ENCODE measurements at places on chromosomes 2 and 18.

GRCh38 chr2:136765256-136766072, at the start of gene THSD7B:
Gene THSD7B, plus strand, starts transcription at chr2:136765545. Its CDS starts 116,634 bp downstream, at chr2:136882179.
- no peak for DNase-seq

DNA sequence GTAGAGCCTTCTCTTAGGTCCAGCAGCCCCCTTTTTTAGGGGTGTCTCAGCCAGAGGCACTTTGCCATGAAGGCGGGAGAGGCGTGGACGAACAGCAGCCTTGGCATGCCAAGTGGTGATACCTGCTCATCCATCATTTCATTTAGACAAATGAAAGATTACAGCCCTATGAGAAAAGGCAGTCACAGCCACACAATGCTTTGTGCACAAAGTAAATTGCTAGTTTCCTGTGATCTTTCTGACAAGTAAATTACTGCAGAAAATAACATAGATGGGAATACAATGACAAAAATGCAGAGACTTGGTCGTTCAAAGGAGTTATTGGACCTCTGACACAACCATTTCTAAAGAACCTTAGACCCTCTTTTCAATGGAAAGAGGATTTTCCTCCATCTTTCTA, 94.9 kb downstream of the RND3 start:
- DNase-seq, result no peak

DNA sequence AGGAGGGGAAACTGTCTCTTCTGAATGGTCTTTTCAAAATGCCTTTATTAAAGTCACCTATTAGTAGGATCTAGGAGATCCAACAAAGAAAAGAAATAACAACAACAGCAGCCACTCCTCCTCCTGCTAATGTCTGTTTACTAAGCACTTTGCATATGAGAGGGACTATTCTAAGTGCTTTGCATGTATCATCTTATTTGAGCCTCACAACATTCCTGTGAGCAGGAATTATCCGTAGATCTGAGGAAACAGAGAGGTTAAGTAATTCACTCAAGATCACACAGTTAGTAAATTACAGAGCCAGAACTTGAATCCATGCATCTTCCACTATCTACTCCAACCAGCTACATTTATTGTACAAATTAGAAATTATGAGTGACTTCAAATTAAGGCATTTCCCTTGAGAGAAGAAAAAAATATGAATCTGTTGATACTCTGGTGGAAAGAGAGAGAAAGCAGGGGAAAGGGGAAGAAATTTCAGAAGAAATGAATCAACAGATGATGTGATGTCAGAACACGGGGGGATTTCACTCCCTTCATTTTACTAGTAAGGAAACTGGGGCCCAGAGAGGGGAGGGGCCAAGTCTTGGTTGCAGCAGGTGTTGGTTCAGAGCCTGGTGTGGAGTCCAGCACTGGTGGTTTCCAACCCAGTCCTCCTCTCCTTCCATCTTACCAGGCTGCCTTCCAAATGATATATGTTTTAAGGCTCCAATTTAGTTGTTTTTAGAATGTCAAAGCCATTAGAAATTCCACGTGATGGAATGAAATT, 49.7 kb downstream of the TSN start:
- no peak for DNase-seq

- DNase-seq, result no peak
Measured at GRCh38 chr2:112004253-112004645, 50.8 kb upstream of the TMEM87B start.

GRCh38 chr2:76450024-76450475, 739.3 kb upstream of the GCFC2 start:
- DNase-seq, result no peak

- no peak for DNase-seq
Measured at GRCh38 chr18:56511996-56512395, 126.4 kb downstream of the TXNL1 start.

DNA sequence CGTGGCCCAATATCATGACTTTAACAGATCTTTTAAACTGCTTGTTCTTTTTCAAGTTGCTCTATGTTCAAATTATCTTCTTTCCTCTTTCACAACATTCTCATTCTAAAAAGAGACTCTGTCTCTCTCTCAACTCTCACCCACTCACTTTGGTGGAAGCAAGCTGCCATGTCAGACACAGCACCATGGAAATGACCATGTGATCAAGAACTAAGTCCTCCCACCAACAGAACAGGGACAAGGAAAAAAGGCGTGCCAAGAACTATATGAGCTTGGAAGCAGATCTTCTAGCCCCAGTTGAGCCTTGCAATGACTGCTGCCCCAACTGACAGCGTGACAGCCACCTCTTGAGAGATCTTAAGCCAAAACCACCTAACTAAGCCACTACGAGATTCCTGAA, 23.9 kb downstream of the BAZ2B start:
- DNase-seq, result no peak

DNA sequence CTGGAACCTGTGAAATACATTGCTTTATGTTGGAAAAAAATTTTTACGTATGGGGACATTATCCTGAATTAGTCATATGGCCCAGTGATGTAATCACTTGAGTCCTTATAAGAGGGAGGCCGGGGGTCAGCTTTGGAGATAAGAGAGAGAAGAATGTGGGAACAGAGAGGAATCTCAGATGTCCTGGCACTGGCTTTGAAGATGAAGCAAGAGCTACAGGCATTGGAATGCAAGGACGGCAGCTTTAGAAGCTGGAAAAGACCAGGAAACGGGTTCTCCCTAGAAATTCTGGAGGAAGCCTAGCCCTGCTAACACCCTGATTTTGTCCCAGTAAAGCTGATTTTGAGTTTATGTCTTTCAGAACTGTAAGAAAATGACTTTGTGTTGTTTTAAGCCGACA, 1129.9 kb upstream of the GYPC start:
- no peak for DNase-seq

GRCh38 chr2:207911856-207912255, 113.5 kb downstream of the PLEKHM3 start:
- DNase-seq, result no peak

GRCh38 chr2:162085090-162085891, 11.3 kb upstream of the DPP4 start:
- DNase-seq, result no peak

DNA sequence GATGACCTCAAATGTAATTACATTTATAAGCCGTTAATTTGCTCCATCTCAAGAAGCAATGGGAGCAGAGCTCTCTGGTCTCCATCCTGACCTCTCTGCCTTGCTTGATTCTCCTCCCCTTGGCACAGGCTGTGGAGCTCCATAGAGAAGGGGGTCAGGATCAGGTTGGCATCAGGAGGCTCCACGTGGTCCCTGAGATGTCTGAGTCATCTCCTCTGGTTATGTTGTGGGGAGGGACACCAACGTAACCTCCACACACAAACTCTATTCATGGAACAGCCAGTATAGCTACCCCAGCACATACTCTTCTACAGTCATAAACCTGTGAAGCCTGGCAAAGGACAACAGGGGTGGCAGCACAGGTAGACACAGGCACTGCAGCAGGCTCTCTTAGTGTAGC, 29.0 kb downstream of the TRABD2A start:
- DNase-seq, result no peak

GRCh38 chr2:80438686-80439085, 134.1 kb upstream of the LRRTM1 start:
- no peak for DNase-seq

DNA sequence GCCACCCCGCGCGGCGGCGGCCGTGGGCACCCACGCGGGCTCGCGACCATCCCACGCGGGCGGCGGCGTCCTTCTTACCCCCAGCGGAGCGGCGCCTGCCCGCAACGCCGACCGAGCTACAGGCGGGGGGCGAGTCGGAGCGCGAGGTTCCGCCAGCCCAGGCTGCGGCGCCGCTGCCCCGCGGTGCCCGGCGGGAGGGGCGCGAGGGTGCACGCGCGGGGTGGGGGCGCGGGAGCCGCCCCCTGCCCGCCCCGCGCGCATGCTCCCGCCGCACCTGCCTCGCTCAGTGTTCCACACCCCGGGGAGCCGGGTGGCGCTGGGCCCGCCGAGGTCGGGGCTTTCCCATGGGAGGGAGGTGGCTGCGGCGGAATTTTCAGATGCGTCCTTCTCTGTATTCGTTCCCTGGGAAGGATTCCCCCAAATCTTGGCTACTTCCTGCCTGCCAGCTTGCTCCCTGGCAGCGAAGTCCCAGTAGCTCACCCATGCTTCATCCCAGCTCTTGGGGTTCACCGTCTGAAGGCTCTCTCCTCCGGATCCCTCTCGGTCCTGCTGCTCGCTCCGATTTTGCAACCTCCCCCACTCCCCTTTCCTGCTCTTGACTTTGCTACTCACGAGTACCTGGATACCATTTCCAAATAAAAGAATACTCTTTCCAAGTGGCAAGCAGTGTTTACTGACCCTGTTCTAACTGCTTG, at the start of gene L3MBTL4:
L3MBTL4 (minus strand) TSS at position 189 of the 695 bp plus-strand sequence. CDS start 103,286 bp downstream, outside the sequence.
- no peak for DNase-seq

DNA sequence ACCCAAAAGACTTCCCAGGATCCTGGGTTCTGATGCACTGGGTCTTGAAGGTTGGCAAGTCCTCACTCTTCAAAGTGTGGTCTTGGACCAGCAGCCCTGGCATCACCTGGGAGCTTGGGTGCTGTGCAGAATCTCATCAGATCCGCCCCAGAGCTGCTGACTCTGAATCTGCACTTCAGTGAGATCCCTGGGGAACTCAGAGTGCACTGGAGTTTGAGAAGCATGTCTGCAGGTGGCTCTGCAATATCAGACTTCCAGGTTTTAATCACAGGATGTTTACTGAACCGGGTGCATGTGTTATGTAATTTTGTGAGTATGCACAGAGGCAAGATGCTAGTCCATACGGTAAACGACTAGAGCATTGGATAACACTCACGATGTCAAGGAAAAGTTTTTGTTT, 58.0 kb upstream of the BOD1L2 start:
- DNase-seq, result no peak

DNA sequence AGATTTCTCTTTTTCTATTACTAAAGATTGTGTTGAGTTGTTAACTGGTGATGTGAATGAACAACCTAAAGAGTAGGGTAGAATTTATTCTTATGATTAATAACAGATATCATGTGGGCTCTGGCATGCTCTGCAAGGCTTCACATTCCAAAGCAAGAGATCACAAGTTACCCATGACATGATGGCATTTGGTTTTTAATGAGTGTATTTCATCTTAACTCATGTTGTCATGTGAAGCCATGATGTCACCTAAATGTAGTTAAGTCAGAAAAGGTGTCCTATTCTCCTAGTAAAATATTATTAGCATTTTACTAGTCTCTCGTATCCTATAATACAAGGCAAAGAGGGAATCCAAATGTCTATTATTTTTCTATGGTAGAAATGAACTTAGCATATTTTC, 678.0 kb downstream of the ARHGAP15 start:
- no peak for DNase-seq

DNA sequence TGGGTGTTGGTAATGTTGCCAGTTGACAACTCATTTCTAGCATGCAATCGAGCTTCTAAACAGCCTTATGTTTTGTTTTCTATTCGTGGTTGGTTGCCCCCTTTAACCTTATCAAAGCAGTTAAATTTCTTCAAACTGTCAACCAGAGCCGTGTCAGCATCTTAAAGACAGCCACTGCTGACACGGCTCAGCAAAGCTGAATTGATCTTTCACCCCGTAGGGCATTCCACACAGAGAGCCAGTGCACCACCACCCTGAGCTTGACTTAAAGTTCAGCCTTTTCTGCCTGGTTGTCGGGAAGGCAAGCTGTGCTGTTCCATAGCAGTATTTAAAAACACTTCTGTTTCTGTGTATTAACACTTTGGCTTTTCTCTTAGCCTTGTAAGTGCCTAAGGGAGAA, 355.0 kb upstream of the CHST9 start:
- no peak for DNase-seq

DNA sequence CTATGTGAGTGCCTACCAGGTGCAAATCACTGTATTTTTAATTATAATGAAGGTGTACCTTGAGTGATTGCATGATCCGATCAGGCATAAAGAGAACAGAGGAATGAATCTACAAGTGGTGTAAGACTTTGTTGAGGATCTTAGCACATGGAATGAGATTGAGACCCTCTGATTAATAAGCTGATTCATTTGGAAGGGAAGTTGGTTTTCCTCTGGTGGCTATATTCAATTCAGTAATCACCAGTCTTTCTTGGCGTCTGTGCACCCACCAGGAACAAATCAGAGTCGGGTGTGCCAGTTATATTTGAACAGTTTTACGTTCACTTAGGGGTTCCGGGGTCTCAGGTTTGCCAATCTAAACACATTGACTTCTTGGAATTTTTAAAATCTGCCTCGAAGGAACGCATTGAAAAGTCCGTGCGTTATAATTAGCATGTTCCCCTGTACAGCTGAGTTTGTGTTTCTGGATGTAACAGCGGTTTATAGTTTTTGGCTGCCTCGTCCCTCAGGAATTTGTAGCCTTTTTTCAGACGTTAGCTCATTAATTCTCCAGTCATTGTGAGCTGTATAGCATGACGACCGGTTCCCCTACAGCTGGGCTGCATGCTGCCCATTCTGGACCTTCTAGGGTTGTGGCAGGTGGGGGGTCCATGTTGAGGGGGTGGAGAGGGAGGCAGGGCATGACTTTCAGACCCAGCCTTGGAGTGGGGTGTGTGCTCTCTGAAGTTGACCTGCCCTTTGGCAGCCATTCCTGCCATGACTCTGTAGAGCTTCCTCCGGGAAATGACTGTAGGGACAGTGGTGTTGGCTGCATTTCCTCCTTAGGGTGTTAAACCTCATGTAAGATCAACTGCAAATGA, 20.3 kb downstream of the MYO1B start:
- DNase-seq, result no peak

GRCh38 chr2:230085201-230085600, 16.5 kb upstream of the SLC16A14 start:
- DNase-seq, result no peak

GRCh38 chr2:225842939-225843338, 443.4 kb downstream of the NYAP2 start:
- DNase-seq, result no peak

DNA sequence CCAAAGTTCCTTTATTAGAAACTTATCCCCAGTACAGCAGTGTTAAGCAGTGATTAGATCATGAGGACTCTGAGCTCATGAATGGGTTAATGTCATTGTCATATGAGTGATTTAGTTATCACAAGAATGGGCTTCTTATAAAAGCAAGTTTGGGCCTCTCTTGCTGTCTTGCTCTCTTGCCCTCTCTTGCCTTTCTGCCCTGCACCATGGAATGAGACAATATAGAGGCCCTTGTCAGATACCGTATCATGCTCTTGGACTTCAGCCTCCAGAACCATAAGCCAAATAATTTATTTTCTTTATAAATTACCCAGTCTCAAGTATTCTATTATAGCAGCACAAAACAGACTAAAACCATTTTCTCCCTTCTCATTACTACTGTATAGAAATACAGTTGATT, 125.8 kb downstream of the TRABD2A start:
- DNase-seq, result no peak

GRCh38 chr2:161580426-161580825, 43.8 kb upstream of the SLC4A10 start:
- DNase-seq, result no peak

GRCh38 chr18:59385191-59385590, 26.1 kb upstream of the LMAN1 start:
- DNase-seq, result no peak

DNA sequence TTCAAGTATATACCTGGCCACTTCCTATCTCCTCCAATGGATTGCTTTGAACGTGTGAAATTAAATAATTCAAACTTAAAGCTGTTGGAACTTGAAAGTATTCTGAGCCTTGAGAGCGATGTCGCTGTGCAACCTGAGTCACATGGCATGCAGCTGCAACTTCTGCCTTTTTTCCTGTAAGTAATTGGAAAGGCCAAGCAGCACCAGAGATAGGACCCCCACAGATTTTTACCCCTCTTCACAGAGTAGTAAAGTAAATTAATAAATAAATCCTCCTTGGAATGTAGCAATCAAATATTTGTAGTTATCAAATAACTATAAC, 3.2 kb upstream of the RNF149 start:
- no peak for DNase-seq
